Dorsolateral prefrontal cortex (tissue), 122 donors: ENCODE measurements at places on chromosomes 13 and 19.

DNA sequence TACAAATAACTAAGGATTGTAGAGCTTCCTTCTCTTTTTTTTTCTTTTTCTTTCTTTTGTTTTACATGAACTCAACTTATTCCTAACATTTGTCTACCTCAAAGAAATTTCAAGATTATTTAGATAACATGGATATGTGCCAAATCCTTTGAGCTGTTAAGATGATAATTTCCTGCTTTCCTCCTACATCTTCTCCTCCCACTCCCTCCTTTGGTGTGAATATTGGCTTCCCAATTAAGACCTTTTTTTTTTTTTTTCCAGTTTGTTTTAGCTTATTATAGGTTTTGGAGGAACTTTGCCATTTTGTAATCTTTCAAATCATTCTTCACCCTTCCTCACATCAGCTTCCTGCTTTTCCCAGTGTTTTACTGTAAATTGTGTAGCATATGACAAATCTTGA is 10.6 kb downstream of the NHLRC3 start:
- DNase-seq = no peak

DNA sequence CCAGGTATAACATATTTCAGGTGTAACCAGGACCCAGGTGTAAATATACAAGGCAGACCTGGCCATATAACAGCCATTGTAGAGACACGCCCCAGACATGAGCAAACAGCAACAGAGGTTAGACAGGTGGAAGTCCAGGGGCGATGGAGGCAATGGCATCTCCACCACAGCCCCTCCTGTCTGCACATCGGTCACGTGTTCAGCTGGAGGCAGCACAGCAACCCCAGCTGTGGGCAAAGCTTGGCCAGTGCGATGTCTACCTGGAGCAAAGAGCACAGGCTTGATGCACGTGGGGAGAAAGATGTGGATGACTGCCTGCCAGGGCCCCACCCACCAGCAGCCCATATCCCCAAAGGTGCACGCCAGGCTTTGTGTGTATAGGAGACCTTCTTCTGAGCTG is 4.4 kb downstream of the CYP4F2 start:
- no peak for DNase-seq

DNA sequence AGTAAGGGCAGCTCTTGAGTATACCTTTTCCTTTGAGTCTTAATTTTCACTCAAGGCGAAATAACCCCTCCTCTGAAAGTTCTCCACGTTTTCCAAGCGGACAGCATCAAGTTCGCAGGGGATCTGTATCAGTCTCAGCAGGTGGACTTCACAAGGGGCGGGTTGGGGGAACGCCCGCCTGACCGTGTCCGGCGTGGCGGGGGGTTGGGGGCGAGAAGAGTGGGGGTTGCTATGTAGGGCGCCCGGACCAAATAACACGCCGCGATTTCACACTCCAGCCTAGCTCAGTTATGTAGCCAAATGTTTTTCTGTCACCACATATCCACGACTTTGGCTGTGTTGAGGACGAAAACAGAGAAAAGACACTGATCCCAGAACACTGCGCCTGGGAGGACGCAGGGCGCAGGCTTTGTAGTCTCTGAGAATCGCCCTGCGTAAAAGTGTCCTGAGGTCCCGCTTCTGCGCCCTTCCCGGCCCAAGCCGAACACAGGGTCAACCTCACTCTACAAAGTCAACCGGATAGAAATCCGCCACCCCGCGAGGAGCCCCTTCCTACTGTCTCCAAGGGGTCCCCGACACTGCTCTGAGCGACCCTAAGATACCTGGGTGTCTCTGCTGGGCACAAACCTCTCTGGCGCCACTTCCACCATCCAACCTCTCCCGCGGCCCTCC is 524 bp downstream of the RUBCNL start:
- no peak for DNase-seq

DNA sequence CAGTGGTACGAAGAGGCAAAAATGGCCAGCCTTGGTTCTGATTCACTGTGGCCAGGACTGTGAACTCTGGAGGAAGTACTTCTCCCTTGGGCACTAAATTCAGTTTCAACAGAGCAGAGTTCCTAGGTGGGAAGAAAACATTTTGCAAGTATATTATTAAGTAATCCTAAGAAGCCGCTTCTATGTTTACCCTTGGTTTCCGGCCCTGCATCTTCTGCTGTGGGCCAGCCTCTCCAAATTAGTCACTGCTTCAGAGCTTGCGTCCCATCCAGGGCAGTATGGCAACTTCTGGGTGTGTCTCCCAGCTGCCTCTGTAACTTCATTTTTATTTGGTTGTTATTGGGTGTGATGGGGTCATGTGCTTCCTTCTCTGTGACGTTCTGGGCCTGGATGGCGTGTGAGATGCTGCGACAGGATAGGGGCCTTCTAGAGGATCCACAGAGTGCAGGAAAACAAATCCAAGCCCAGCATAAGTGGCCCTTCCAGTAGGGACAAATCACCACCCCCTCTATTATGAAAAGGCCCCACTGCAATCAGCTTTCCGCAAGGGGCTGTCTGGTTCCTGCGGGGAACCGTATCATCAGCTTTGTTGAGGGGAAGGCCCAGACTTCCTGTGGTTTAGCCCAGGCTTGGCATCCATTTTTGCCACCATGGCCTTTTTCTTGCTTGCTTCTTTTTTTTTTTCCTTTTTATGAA is 55.1 kb upstream of the C1QTNF9 start:
- DNase-seq = no peak

GRCh38 chr13:29500386-29500785 is 95.1 kb downstream of the SLC7A1 start:
- no peak for DNase-seq

- DNase-seq = peak; percentile 86
Observed at GRCh38 chr19:58559275-58560006, 1.0 kb upstream of the UBE2M start.

GRCh38 chr19:7293762-7294557 is at the start of gene INSR:
Gene INSR, minus strand, starts transcription at chr19:7294414. Its CDS starts 523 bp downstream, at chr19:7293891.
- DNase-seq = peak; percentile 92

GRCh38 chr13:21683034-21683733 is 12.3 kb downstream of the FGF9 start:
- DNase-seq = no peak

DNA sequence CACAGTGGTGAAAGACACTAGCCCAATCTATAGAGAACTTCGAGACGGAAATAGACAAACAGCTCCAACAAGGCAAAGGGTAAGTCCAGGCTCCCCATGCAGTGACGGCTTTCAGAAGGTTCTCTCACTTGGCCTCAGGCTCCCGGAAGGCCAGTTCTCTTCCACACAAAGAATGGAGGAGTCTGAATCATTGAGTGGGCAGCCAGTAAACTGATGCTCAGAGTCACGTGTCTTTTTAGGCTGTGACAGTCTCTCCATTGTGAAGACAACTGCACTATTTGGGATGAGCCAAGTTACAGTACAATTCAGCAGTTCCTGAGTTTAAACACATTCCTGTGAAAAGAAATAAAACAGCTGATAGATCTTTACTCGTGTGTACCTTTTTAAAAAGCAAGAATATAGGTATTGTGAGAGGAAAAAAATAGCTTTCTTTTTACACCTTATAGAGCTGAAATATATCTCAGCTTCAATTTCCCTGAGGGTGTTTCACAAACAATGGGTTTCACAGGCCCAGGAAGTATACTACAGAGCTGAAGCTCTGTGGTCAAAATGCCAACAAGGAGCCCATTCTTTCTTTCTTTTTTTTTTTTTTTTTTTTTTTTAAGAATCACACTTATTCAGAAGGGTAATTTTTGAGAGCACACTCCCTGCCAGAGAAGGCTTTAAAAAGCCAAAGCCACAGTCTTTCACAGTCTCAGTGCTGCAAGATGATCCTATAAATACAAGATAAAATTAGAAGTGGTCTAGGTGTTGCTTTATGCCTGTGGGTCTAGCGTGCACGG is 135.1 kb downstream of the FREM2 start:
- DNase-seq = peak; percentile 50

DNA sequence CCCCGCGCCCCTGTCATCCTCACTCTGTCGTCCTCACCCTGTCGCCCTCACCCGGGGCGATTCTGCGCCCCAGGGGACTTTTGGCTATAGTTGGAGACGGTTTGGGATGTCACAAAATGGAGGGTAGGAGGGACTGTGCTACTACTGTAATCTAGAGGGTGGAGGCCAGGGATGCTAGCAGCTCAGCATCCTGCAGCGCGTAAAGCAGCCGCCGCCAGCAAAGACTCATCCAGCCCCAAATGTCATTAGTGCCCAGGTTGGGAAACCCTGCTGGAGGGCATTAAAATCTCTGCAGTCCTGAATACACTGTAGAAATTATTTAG is 362 bp downstream of the ZNF557 start:
- DNase-seq = no peak

DNA sequence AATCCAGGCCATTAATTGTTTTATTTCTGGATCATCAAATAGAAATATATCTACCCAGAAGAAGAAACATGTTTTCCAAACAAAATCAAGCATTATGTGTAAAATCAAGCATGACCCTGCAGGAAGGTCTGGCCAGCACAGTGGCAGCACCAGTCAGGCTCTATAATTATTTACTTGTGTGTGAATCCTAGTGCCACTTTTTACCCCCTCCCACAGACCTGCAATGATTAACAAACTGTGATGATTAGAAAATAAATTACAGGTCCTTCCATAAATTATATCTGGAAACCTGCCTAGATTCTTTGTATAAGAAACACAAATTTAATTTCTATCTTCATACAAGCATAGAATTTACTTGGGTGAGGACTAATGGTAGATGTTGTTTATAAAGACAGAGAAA is 186.1 kb downstream of the GPC6 start:
- no peak for DNase-seq

DNA sequence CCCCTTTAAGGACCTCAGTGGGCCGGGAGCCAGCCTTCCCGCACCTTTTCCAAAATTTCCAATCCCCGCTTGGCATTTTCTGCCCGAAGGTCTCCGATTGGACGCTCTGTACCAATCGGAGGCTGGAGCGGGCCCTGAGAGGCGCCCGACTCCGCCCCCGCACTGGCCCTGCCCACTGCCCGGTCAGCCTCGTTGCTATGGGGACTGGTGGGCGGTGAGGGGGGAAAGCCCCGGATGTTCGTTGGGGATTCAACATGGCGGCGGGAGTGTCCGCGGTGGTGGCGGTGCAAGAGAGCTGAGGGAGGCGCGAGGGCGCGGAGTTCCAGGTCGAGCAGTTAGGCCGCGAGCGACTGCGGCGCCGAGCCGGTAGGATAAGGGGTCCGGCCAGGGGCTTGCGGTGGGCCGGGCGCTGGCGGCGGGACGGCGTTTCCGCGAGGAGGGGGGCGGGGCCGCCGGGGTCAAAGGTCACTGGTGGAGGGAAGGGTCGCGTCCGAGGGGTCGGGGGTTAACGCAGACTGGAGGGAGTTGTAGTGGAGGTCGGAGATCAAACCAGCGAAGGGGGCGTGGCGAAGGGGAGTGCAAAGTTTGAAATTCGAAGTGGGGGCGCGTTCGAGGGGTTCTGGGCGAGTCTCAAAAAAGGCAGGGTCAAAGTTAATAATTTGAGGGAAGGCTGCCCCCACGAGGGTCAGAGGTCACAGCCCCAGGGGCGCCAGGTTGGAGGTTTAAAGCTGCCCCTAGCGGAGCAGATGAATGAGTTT is at the start of gene PAK4:
PAK4 (plus strand) TSS at position 233 of the 758 bp plus-strand sequence. CDS start 43,768 bp downstream, outside the sequence.
- DNase-seq = peak; percentile 98

- DNase-seq = no peak
Observed at GRCh38 chr13:48642061-48642460, 11.7 kb upstream of the CYSLTR2 start.

DNA sequence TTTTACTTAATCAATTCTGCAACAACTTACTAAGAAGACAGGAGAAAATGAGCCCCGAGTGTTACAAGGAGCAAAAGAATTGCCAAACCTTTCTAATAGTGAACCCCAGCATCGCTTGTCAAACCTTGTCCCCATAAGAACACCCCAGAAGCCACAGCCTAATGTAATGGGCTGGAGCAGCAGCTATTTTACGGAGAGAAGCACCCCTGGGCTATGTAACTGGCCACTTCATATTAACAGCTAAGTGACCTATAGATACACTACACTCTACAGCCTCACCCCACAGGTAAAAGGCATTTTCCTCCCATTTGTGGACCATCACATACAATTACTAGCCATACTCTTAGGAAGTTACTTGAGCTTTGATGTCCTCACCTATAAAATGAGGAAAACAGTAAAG is 27.3 kb upstream of the CPB2 start:
- DNase-seq = no peak

DNA sequence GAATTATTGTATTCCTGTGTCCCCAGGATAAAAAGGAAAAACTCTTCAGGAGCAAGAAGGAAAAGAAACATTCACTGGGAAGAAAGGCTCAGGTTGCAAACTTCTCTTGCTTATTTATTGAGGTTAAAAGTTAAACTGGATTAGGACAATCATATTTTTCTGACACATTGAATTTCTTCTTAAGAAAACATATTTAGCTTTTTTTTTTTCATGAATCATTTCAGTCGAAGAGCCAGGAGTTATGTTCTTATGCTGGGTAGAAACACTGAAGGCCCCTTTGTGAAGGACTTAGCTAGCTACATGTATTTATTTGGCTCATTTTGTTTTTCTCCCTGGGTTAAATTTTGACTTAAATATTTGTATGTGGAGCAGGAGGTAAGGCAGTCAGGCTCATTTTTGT is 434.0 kb downstream of the KLF5 start:
- DNase-seq = no peak

DNA sequence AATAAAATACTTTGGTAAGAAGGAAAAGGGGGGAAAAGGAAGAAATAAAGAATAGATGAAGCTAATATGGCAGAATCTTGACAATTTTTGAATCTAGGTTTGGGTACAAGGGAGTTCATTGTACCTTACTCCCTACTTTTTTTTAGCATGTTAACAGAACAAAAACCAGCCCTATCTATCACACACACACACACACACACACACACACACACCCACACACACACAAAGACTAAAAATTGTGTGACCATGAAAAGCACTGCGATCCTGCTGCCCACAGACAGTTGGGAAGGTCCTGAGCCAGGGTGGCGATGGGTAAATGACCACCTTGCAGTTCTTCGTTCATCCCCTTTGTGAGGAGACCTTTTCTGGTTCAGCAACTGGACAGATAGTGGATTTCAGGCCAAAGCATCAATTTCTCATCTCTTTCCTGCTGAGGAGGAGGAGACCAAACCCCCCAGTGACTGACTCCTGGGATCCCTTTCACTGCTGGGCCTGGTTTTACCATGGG is 91.8 kb downstream of the SIPA1L3 start:
- no peak for DNase-seq

- no peak for DNase-seq
Observed at GRCh38 chr13:111924678-111925075, 142.3 kb upstream of the SOX1 start.

DNA sequence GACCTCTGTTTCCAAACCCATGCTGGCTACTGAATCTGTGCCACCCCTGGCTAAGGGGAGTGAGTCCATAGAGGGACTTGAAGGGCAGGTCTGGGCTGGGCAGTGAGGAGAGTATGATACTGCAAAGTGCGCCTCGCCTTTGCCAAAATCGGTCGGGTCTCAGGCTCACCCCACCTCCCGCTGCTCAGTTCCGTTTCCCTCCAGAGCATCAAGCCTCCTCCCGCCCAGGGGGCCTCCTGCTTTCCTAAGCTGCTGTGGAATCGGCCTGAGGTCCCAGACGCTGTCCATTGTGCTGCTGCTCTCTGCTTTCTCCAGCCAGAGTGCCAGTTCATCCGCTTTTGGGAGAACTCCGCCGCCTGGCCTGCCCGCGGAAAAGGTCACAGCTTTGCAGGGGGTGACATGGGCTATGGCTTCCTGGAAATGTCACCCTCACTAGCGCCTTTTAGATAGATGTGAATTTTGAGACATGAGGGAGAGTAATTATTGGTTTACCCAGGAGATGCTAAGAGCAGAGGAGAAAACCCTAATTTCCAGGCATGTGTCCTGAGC is 1418.4 kb downstream of the UQCRFS1 start:
- no peak for DNase-seq

GRCh38 chr19:15107061-15108010 is at the start of gene SYDE1:
Gene SYDE1, plus strand, starts transcription at chr19:15107401. Its CDS starts 33 bp downstream, at chr19:15107434.
- no peak for DNase-seq

GRCh38 chr13:98175823-98176222 is 1.2 kb downstream of the RNF113B start:
- DNase-seq = no peak

- DNase-seq = no peak
Observed at GRCh38 chr19:31626941-31627340, 277.7 kb upstream of the TSHZ3 start.
